ENCODE measurements at places on chromosomes 1 and 21.

GRCh38 chr1:25522031-25522655, 21.3 kb upstream of the LDLRAP1 start:
- DNase-seq: no peak

DNA sequence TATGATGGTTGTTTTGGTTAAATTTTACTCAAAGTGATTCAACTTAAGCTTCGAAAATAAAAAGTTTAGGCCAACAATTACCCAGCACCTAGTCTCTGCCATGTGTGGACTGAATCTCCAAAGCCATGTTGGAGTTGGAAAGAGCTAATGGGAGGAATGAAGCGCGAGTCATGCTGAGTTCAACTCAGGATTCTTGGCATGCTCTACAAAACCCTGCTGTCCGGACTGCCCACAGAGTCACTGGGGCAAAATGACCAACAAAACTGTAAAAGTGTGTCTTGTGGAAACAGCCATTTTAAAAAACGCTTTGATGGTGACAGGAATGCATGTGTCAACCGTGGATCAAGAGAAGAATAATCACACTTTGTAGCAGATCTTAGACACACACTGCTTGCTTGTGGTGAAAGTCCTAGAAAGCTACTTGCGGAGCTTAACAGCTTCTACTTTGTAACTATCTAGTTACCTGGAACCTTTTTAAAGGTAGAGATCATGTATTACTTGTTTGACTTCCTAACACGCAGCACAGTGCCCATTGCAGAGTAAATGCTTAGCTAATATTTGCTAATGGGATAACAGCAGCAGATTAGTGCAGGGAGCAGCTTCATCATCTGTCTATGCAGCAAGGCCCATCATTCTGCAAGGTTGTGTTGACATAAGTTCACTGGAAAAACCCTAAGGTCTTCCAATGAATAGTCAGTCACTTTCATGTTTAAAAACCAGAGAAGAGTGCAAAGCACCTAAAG, 7.0 kb upstream of the GBP6 start:
- no peak for DNase-seq

DNA sequence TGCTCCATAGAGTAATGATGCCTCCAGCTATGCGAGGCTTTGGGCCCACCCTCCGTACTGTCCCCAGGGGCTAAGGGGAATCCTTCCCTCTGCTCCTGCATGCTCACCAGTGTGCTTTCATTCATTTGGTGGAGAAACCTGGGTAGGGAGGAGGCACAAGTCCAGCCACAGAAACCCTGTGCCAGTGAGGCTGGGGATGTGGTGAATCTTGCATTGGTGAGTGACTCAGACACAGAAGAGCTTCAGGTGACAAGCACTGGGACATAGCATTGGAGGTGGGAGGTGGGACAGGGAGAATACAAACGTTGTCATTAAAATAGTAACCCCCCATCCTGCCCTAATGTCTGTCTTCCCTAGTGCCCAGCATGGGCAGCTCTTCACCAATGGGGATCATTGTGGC, 5.2 kb downstream of the FCGR2A start:
- no peak for DNase-seq

DNA sequence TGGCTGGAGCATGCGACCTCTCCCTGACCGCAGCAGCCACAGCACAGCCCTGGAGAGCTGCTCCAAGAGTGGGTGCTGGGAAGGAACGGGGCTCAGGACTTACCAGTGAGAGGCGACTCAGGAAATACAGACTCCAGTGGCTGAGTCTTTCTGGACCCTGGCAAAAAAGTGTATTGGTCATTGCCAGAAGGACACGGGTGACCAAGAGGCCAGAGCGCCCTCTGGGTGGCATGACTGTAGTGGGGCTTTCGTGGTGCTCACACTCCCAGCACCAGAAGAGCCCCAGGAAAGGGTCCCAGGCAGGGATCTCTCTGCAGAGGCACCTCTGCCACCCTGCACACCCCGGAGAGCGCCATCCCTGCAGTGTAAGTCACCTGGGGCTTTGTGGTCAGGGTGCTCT, 8.9 kb upstream of the PRDM16 start:
- DNase-seq: no peak

DNA sequence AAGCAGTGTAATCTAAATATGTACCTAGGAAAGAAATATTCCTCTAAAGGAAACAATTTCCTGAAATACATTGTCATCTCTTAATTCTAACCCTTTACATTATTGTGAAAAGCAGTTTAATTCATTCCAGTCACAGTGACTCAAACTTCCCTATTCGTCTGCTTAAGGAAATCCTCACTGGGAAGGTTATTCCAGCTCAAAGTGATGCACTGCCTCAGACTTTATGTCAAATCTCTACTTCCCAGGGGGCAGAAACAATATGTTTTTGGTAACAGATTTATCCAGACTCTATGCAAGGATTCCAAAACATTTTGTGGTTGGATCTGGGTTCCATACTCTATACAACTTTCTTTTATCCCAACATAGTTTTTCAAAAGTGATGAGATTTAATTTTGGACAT, 145.2 kb downstream of the NTMT2 start:
- no peak for DNase-seq

GRCh38 chr1:64388336-64388735, 81.6 kb upstream of the CACHD1 start:
- no peak for DNase-seq

DNA sequence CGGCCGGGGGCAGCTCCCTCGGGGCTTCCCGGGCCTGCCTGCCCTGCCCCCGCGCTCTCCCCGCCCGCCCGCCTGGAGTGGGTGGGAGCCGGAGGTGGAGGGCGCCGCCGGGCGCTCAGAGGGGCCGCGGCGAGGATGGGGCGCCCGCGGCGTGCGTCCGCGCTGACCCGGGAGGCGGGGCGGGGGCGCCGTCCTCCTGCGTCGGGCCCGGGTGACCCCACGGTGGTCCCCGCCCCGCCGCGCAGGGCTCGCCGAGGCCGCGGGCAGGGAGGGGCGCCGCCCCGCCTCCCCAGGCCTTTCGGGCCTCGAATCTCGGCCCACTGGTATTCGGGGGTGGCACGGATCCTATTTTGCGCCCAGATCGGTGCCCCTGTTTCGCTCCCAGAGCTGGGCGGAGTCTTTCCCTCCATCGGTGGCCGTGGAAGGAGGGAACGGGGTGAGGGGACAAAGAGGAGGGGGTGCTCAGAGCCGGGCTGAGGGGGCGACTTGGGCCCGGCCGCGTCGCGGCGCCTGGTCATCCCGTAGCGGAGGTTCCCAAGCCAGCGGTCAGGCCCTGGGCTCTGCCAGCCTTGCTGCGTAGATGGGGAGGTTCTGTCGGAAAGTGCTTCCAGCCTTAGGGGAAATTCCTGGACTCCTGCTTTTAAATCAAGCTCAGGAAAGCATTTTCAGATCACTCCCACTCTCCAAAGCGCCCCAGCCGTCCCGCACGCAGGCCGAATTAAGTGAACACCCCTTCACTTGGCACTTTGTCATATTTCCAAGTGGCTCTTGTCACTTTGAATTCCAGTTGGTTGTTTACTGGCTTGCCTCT, 545 bp downstream of the PATJ start:
- no peak for DNase-seq

DNA sequence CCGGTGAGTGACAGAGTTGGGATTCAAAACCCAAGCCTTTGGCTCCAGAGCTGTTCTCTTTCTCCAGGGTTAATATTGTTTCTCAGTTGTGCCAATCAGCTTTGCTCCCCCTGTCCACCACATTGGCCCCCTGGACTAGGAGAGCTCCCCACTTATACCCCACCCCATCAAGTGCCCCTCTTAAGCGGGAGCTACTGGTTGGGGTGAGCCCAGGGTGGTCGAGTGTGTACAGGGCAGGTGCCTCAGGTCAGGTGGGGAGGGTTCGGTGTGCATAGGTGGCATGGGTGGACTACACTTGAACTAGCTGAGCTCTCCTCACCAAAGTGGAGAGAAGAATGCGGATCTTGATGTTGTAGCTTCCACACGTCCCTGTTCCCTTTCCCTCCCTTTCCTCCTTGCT, 14.2 kb downstream of the KCNA2 start:
- no peak for DNase-seq

DNA sequence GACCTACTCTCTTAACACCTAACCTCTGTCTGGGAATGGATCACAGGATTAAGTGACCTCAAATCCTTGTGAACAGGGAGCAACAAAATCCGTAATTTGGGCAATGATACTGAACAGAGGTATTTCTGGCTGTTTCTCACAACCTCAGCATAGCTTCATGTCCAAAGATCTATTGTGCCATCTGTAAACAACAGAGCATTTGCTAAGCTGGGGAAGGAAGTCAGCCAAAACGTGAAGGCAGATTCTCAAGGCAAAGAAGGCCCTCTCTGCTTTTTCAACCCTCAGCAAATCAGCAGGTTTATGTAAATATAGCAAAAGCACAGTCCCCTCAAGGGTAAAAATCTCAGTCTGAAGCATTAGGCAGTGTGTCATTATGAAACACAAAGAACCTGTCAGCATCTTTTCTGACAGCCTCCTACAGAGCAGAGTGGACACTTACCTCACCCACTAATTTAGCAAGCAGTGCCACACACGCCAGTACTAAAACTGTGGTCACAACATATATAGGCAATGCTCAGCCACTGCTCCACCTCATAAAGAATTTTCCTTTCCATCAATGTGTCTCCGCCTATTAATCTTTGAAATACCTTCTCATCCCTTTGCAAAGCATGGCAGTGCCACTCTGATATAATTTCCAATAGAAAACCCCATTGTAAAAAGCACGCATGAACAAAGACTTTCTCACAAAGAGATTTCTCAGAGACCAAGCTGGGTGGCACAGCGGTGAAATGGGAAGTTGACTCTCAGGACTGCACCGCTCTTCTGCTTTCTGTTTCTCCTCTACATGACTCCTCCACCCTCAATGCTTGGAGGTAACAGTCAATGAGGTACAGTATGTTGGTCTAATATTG, 188.0 kb downstream of the RERE start:
- DNase-seq: no peak

DNA sequence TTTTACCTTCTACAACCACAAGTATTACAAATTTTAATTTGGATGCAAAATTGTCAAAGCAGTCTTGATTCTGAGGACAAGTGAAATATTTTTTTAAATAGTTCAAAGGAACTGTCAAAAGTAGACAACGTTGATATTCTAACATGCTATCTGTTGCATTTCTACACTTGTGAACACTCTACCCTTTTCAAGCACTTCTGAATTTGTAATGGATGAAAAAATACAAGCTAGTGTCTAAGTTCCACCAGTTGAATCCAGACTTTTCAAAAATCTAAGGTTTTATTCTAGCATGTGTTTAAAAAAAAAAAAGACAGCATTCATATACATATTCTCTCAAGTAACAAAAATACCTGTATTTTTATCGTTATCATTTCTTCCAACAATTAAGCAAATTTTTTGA, 2.1 kb downstream of the ARID4B start:
- no peak for DNase-seq

GRCh38 chr1:211589782-211590721, 11.1 kb upstream of the SLC30A1 start:
- DNase-seq: no peak

GRCh38 chr21:35571910-35572309, 488.4 kb downstream of the SETD4 start:
- no peak for DNase-seq

GRCh38 chr1:61372944-61373343, 290.6 kb downstream of the NFIA start:
- DNase-seq: no peak

- DNase-seq: no peak
Observed at GRCh38 chr21:16169102-16169511, 439.3 kb downstream of the USP25 start.

- DNase-seq: no peak
Observed at GRCh38 chr1:229410370-229410691, 23.6 kb downstream of the ACTA1 start.

GRCh38 chr1:89457046-89457445, 67.6 kb upstream of the LRRC8B start:
- no peak for DNase-seq

DNA sequence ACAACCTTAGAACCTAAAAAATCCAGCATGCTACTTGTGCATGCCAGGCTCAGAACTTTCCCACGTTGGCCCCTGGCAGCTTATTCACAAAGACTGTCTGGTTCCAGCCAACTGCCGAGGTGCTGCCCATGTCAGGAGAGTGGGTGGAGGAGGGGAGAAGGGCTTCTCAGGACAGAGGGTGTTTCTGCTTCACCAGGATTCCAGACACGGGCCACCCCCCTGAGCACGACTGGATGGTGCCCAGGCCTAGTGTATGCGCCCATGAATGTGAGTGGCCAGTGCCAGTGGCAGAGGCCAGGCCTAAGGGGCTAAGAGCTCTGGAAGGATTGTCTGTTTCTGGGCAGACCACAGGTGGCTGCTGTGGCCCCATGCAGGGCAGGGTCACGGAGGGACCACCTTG, 148.2 kb upstream of the COL6A1 start:
- DNase-seq: no peak

GRCh38 chr1:234729561-234730474, 119.8 kb upstream of the IRF2BP2 start:
- DNase-seq: no peak

DNA sequence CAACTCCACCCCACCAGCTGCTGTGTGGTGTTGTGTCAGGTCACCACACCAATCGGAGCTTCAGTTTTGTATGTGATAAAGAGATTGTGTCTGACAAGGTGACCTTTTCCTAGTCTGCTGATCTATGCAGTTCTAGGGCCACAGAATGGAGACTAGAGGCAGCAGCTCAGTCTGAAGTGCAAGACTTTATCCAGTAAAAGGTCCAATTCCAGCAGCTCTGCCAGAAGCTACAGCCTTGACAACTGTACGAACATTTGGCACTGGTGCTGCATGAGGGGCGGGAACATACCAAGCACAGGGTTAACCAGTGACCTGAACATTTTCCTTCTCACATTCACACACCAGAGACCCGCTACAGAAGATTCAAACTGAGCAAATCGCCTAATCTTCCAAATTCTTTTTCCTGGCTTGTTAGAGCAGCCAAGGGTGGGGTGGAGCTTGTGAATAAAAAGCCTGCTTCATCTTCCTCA, 9.3 kb downstream of the FMO1 start:
- DNase-seq: no peak

- no peak for DNase-seq
Observed at GRCh38 chr1:199170711-199171110, 531.9 kb downstream of the PTPRC start.

DNA sequence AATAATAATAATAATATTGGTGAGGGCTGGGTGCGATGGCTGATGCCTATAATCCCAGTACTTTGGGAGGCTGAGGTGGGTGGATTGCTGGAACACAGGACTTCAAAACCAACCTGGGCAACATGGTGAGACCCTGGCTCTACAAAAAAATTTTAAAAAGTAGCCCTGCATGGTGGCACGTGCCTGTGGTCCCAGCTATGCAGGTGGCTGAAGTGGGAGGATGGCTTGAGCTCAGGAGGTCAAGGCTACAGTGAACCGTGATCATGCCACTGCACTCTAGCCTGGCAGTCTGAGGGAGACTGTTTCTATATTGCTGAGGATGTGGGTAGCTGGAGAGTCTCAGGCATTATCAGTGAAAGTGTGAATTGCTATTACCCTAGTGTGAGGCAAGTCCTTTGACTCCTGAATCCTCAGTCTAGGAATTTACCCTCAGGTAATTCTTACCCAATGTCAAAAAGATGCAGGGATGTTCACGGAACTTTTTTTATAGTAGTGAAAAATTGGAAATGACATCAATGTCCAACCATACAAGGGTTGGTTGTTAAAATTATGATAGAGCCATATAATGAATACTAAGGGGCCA, 61.8 kb upstream of the RPL11 start:
- DNase-seq: no peak

- DNase-seq: no peak
Observed at GRCh38 chr1:229508823-229509337, 739 bp upstream of the NUP133 start.

- no peak for DNase-seq
Observed at GRCh38 chr1:191609305-191609704, 549.0 kb upstream of the RGS18 start.

Data from activated T-cell treated with anti-CD3 and anti-CD28 coated beads for 24 hours (primary cell).